Inflammatory macrophage treated with lipopolysaccharide for 1 hour (primary cell): ENCODE measurements at places on chromosomes 3 and 15.

GRCh38 chr3:155196131-155197021, 97.1 kb downstream of the STRIT1 start:
- no peak for DNase-seq

DNA sequence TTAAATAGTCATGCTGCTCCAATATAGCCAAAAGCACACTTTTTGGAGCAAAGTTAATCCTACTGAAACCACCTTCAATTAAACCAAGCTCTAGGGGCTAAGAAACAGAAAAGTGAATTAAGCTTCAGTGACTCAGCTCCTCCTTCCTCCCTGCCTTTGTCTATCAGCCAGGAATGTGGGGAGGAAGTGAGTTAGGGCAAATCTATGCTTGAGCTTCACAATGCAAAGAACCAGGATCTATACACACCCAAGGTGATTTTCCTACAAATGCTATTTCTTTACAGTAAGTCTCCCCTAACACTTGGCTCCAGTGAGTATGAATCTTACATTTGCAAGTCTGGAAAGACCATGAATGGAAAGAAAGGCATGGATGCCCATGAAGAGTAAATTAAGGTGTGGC, 212.1 kb downstream of the P3H2 start:
- no peak for DNase-seq

DNA sequence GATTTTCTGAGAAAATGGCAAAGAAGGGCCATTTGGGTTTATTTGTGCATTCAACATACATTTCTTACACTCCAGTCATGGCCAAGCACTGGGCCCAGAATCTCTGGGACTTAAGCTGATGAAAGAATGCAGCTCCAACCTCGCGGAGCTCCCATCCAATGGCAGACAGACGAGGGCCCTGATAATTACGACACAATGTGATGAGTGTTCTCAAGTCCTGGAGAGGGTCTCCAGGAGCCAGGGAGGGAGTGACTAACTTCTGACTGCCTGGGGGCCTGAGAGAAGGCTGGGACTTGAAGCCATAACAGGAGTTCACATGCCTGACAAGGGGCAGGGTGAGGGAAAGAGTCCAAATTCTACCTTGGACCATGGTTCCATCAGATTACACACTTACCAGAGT, 42.6 kb upstream of the BNC1 start:
- no peak for DNase-seq

GRCh38 chr3:19539518-19540392, 391.4 kb downstream of the KCNH8 start:
- no peak for DNase-seq

DNA sequence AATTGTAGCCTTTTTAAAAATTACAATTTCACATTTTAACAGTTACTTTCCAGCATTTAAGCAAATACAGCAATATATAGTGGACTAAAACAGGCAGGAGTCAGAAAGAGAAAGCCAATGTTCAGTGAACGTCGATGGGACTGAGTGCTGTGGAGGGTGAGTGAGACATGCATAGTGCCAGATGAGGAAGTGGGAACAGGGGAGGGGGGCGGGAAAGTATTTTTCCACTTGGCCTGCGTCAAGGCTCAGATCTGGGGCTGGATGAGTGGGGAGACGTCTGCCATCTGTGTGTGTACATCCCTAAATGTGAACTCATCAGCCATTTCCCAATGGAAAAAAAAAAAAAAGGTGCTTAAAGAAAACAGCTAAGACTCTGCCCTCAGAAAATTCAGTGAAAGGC, 19.2 kb upstream of the RAD18 start:
- DNase-seq, result peak; percentile 33

GRCh38 chr3:168062679-168063078, 33.0 kb downstream of the GOLIM4 start:
- no peak for DNase-seq

DNA sequence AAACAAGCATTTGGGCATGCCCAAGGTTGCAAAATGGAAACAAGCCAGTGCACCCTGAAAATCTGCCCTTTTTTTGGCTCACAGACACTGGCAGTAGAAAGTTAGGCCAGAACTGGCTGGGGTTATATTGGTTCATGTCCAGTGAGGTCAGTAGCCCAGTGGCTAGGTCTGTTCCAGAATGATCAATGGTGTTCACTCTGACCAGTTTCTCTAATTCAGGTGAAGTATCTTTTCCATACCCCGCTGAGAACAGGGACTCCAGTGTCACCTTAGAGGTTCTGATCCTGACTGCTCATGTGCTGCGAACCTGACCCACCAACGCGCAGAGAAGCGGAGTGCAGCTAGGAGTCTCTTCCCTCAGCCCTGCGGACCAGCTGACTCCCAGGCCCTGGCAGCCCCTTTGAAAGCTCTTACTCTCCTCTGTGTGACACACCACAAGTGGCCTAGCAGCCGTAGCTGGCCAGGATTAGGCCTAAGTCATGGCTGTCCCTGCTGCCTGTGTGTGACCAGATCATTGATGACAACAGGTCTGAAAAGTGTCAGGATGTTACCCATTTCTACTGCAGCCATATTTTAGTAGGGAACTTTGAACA, 123.5 kb downstream of the GHSR start:
- DNase-seq, result no peak
